Heart left ventricle (tissue), 16 donors: ENCODE measurements at places on chromosomes 3 and 15. TPM values are rescaled to one million over a fixed set of nuclear protein-coding genes. Genes with fewer than 3 reads are reported as not detected.

Gene RNF168
- 8.4 TPM for polyA plus RNA-seq

Gene RBP2
- not detected for polyA plus RNA-seq

GRCh38 chr15:32956711-32957110 lies 237.8 kb downstream of the FMN1 start:
- DNase-seq = no peak

Gene B3GALNT1
- polyA plus RNA-seq = 15.2 TPM

DNA sequence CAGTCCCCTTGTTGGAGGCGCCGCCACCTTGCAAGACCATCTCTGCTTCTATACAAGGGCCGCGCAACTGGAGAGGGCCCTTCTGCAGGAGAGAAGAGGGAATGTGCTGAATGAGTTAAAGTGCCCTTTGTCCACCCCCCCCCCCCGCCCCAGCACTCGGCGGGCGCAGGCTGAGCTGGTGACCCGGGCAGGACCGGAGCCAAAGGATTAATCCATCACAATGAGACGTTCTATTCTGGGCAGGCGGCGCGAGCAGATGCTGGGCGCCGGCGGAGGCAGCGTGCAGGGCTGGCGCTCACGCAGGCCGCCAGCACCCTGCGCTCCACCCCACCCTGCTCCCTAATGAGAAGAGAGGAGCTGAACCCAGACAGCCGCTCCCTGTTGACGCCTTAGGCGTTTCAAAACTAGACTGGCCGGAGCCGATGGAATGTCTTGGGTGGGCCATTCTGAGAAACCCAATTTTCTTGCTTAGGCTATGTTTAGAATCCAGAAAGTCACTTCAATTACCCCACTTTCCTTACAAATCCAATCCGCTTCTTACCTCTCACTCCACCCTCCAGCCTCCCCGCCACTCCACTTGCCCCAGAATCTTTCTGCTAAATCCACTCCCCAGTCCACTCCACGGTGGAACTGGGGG lies 32.9 kb downstream of the GJD2 start:
- DNase-seq = peak; percentile 74

Gene FRMD4B
- polyA plus RNA-seq = 3.4 TPM

Gene PLCD1
- polyA plus RNA-seq = 9.5 TPM
